Smooth muscle cell of the brain vasculature (primary cell): ENCODE measurements at places on chromosomes 16 and 17.

DNA sequence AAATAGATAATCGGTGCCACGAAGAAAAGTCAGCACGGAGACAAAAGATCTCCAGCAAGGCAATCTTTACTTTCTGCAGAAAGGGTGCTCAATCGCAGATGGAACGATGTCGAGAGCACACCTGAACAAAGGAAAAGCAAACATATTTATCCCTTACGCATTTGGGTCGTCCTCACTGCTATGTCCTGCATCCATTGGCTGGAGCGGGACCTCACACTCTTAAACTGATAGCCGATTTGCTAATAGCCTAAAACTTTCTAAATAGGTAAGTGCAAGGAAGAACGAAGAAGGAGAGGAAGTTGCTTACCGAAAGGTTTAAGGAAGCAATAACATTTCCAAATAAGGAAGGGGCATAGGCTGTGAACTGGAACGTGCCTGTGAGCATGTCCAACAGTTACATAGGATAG lies 1.2 kb upstream of the AKAP10 start:
- no peak for DNase-seq

GRCh38 chr16:71440669-71441347 lies 1.0 kb downstream of the TLE7 start:
- DNase-seq: no peak

DNA sequence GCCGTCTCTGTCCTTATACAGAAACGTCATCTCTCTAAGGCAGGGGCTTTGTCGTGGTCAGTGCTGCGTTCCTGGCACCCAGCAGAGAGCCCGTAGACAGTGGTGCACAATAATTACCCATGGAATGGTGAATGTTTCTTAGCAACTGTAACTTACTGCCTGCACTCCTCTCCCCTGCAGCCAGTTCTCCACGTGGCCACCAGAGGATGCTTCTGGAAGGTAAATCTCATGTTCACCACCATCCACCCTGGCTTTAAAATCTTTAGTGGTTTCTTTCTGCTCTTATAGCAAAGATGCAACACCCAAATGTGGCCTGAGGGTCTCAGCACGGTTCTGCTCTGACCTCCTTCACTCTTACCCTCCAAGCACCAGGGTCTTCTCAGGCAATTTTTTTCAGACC lies 150.8 kb downstream of the GRIN2A start:
- DNase-seq: no peak

DNA sequence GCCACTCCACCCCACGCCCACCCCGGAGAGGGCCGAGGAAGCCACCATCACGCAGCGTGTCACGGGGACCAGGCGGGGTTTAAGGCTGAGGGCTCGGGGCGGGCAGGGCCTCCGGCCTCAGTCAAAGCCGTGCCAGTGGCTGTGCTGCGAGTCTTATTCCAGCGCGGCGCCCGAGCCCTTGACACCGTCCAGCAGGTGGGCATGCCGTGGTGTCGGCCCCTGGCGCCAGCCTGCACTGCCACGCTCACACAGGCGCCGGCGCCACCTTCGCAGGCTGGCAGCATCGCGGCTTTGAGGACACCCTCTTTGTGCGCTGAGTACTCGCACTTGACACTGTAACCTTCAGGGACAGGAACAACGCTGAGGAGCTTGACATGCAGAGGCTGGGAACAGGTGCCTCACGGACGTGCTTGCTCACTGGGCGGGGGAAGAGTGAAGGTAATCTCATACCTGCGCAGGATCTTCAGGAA lies 34.0 kb upstream of the ZNF629 start:
- DNase-seq: no peak

GRCh38 chr17:37541880-37542660 lies 52.4 kb downstream of the DUSP14 start:
- DNase-seq: no peak

DNA sequence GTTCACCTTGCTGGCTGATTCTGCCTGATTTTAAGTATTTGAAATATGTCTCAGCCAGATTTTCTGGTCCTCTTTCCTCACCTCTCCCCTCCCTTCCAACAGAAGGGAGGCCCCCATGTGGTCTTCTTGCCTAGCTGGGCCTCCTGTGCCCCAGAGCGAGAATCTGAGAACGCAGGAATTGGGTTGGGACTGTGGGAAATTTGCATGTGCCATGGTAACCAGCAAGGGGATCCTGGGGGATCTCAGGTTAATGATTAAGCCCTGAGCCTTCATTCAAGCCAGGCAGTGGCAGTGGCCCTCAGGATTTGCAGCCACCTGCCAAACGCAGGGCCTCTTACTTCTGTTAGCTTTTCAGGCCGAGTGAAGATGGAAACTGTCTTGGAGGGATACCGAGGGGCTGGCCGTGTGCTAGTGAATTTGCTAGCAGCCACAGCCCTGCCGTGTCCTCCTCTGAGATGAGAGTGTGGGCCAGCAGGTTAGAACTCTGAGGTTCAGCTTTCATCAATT lies 40.2 kb downstream of the KSR1 start:
- DNase-seq: no peak

GRCh38 chr16:19835968-19836421 lies 48.7 kb downstream of the GPRC5B start:
- no peak for DNase-seq

DNA sequence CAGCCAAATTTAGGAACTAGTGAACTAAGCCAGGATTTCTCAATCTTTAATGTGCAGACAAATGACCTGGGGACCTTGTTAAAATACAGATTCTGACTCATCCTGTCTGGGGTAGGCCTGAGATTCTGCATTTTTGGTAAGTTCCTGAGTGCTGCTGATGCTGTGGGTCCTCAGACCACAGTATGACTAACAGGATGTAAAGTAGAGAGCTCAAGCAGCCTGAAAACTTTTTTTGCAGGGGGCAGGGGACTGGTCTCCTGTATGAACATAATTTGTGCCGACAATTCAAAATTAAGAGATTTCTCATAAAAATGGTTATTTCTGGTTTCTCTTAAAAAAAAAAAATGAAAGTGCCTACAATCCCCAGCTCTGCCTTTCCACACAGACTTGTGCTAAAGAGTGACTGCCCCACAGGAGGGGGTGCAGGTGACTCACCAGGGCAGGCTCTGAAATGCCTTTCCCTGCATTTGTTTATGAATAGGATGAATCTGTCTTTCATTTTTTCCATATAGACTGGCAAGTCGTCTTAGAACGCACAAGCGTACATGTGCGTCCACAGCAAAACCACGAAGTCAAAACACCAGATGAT lies 271.5 kb downstream of the PHKB start:
- peak; percentile 55 for DNase-seq

DNA sequence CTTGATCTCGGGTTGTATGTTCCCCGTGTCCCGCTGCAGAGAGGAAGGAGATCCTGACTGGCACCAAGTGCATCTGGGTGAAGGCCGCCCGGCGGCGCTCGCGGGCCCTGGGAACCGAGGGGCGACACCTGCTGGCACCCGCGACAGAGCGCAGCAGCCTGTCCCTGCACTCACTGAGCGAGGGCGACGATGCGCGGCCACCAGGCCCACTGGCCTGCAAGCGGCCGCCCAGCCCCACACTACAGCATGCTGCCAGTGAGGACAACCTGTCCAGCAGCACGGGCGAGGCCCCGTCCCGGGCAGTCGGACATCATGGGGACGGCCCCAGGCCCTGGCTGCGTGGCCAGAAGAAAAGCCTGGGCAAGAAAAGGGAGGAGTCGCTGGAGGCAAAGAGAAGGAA lies 7.5 kb downstream of the BTBD17 start:
- no peak for DNase-seq

DNA sequence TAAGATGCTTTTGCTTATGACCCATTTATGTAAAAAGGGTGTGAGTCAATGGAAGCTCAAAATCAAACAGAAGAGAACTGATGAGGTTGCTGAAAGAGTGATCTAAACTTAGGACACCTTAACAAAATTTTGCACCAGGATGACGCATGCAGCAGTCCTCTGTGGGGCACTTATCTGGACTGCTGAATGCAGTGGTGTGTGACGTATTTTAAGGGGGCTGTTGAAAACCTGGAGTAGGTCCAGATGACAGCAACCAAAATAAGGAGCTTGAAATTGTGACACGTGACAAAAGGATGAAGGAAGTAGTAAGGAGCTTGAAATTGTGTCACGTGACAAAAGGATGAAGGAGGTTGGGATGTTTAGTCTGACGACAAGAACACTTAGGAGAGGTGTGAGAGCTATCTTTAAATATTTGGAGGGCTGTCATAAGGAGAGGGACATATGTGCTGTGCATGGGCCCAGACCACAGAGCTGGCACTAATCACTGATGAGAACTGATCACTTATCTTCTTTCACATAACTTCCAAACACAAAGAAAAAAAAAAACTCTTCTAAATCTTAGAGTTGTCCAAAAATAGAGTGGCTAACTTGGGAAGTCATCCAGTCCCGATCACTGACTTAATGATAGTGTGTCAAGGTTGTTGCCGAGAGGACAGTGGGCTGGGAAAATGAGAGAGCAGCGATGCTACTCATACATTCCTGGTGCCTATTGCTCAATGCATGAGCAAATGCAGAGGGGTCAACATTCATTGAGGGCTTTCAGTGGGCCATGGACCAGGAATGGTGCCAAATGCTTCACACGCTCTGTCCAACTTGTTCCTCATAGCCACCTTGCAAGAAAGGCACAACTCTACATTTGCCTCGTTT lies 264.2 kb upstream of the ZFHX3 start:
- no peak for DNase-seq

DNA sequence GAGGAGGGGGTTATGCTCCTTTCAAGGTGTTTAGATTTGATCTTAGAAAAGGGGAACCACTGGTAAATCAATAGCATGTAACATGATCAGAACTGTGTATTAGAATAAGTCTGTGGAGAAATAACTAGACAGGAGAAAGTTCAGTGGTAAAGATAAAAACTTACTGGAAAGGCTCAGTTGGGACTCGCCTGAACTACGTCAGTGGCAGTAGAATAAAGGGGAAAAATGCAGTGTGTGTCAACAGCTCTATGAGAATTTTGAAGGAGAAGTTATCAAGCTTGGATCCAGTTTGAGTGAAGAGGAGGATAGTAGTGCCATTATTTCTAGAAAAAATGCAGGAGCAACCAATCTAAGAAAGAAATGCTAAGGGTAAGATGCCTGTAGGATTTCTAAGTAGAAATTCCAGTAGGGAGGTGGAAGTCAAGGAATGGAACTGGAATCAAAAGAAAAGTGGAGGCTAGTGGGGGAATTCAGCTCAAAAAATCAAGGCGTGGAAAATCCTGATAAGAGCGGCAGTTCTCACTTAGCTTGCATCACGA lies 48.2 kb downstream of the USP31 start:
- no peak for DNase-seq

- DNase-seq: no peak
Measured at GRCh38 chr17:81020443-81020766, 14.5 kb upstream of the BAIAP2 start.

DNA sequence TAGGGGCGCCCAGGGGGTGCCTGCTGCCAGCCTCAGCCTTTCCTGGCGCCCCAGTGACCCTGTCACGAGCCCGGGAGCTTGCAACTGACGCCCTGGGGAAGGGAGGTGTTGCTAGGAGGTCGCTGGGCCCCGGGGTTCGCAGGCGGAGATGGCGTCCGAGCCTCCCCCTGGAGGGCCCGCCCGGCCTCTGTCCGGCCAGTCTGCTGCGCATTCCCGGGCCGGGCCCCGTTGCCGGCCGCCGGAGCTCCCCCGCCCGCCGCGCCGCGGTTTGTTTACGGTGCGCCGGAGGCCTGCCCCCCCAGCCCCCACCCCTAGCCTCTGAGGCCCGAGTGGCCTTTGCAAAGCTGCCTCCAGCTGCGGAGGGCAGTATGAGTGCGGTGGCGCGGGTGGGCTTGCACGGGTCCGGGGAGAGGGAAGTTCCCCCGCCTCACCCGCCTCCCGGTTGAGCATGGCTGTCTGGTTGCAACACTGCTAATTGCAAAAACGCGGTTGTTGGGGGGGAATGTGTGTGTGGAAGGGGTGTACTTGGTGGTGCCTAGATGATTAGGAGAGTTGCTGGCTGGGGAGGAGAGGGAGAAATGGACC lies 514 bp downstream of the THRA start:
- no peak for DNase-seq

GRCh38 chr16:1821861-1822611 lies 4.6 kb downstream of the HAGH start:
- DNase-seq: no peak

- no peak for DNase-seq
Measured at GRCh38 chr17:34974179-34974578, 6.1 kb upstream of the LIG3 start.

- DNase-seq: no peak
Measured at GRCh38 chr16:15031179-15031578, 24.7 kb downstream of the NTAN1 start.

DNA sequence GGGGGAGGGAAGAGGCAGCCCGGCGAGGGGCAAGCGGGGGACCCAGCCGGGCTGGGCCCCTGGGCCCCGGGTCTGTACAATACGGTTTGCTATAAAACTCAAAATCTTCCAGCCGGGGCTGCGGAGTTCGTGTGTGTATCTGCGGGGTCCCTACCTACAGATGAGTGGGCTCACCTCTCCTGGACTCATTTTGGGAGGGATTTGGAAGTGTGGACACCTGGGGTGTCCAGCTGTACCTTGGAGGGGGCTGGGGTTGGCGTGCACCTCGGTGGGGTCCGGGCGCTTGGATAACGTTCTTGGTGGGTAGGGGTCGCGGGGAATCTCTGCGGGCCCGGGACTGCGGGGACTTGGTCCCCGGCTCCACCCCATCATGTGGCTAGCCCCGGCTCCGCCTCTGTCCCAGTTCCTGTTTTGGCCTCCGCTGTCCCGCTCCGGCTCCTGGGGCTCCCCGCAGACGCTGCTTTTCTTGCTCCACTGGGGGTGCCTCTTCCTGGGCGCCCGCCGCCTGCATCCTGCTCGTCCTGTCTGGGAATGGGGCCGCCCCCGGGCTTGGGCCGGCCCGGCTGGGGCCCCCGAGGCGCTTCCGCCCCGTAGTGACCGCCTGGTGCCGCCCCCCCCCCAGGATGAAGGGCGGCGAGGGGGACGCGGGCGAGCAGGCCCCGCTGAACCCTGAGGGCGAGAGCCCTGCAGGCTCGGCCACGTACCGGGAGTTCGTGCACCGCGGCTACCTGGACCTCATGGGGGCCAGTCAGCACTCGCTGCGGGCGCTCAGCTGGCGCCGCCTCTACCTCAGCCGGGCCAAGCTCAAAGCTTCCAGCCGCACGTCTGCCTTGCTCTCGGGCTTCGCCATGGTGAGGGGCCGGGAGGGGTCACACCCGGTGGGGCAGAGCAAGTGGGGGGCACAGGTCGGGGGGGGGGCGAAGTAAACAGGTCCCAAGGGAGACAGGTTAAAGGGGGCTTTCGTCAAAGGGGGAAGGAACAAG lies at the start of gene ORAI3:
TSS of gene ORAI3 (plus strand) at position 402 of the 983 bp plus-strand sequence. CDS start at position 624, 222 bp downstream.
- DNase-seq: no peak

DNA sequence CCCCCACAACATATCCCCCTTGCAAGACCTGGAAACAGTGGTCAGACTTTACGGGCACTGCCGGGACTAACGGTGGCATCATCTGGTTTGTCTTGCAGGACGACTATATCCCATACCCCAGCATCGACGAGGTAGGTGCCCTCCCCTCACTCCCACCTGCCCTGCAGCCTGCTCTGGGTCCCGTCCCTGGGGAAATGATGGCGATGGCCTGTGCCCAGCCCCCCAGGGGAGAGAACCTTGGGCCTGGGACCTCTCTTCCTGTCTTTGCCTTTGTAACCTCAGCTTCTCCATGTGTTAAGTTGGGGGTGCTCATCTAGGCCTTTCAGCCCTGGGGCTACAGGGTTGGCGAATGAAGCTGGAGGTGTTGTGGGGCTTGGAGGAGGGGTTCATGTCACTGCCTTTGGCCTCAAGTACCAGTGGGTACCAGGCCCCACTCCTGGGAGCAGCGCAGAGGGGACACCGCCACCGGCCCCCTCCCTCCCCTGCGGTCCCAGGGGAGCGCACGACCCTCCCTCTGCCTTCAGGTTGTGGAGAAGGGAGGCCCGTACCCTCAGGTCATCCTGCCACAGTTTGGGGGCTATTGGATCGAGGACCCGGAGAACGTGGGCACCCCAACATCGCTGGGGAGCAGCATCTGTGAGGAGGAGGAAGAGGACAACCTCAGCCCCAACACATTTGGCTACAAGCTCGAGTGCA lies 99.9 kb downstream of the OR1D5 start:
- no peak for DNase-seq
